ENCODE measurements at places on chromosomes 11 and 22. TPM values are rescaled to one million over a fixed set of nuclear protein-coding genes. Genes with fewer than 3 reads are reported as not detected.

Gene TIGD3
- 0.59 TPM for polyA plus RNA-seq

Gene BTG4
- polyA plus RNA-seq = not detected

Gene MMP12
- polyA plus RNA-seq = not detected

Gene SLC37A2
- 0.33 TPM for polyA plus RNA-seq

GRCh38 chr11:11044137-11044855 is 186.4 kb upstream of the ZBED5 start:
- no peak for DNase-seq

DNA sequence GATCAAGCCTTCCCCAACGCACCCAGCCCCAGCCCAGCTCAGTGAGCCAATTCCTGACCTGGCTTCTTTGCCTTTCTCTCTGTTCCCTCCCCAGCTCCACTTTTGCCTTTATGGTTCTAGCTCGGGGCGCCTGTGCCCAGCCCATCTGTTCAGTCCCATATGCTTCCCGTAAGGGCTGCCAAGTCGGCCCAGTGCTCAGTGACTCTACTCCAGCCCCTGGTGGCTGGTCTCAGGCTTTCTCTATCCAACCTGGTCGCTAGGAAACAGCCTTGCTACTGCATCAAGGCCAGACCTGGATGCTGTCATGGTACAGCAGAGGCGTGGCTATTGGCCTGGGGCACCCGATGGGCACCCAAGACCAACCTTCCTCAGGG is 178.0 kb downstream of the DSCAML1 start:
- no peak for DNase-seq

DNA sequence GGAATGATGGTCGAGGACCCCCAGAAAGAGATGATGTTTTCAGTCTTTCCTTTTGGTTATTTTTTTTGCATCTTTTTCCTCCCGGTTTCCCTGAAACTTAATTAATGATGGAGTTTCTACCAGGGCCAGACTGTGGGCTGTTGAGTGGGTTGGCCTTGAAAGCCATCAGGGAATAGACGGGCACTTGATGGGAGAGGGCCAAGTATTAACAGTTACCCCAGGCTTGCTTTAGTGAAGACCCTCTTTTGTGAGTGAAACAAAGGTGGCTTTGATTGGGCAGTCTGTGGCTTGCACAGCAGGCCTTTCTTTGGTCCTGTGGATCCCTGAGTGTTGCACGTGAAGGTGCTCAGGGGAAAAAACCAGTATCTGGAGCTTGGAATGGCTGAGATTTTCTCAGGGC is 56.9 kb downstream of the AMOTL1 start:
- DNase-seq = no peak

All from CD8-positive, alpha-beta memory T cell (primary cell).